LHCN-M2 (cell line): ENCODE measurements at places on chromosomes 7 and 10. TPM values are rescaled to one million over a fixed set of nuclear protein-coding genes. Genes with fewer than 3 reads are reported as not detected.
A peak's percentile ranks its signal among the peaks of the same experiment; 100 is the strongest.

GRCh38 chr7:68682910-68683309 lies 915.4 kb upstream of the AUTS2 start:
- DNase-seq, result no peak

MMP21 gene
- not detected in 2 replicates for total RNA-seq

DNA sequence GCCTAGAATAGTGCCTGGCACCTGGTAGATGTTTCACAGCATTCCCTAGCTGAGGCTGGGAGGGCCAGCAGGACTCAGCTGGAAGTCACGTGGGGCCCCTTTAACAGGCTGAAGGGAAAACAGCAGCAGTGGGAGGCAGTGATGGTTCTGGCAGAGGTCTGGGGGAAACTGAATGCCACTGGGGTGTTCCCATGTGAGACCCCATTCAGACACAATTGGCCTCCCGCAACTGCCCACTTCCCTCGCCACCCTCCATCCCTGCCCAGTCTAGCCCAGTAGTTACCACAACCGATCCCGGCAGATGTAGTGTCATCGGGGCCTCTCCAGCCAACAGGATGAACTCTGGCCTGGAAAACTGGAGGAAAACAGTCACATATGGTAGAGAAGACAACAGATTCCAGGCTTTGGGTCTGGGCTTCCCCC lies 38.3 kb downstream of the FRMPD2 start:
- DNase-seq, result no peak

DNA sequence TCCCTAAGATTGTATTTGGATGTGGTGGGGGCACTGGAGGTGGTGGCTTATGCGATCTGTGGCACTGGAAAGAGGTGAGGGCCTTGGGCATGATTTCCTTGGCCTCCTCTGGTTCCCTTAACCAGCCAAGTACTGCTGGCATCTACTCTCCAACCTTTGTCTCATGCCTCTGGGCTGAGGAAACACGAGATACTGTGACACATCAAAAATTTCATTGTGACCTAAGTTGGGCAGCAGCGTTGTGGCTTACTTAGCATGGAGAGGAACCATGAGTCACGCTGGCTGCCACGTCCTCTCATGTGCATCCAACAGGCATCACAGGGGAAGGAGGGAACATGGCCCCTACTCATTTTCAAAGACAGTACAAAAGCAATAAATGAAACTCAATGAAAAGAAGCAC lies 29.7 kb upstream of the GSDME start:
- peak; percentile 100 for DNase-seq

SLC29A3 gene
- total RNA-seq, result 1.0 and 1.8 TPM in 2 replicates
